ENCODE measurements at places on chromosomes 11 and 22.
A peak's percentile ranks its signal among the peaks of the same experiment; 100 is the strongest.

DNA sequence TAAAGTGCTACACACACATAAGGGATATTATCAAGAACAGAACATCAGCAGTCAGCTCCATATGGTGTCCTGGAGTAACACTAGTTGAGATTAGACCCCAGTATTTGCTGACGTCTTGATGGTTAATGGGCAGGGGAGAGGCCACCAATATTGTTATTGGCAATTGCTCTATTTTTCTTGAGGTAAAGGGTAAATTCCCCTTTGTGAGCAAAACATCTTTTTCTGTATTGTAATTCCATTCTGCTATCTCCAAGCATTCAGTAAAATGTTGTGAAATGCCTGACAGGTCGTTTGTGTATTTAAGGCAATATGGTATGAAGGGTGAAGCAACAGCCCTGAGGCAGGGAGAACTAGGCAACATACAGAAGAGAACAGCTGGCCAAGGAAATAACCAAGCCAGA is 21.9 kb downstream of the PC start:
- DNase-seq: no peak

DNA sequence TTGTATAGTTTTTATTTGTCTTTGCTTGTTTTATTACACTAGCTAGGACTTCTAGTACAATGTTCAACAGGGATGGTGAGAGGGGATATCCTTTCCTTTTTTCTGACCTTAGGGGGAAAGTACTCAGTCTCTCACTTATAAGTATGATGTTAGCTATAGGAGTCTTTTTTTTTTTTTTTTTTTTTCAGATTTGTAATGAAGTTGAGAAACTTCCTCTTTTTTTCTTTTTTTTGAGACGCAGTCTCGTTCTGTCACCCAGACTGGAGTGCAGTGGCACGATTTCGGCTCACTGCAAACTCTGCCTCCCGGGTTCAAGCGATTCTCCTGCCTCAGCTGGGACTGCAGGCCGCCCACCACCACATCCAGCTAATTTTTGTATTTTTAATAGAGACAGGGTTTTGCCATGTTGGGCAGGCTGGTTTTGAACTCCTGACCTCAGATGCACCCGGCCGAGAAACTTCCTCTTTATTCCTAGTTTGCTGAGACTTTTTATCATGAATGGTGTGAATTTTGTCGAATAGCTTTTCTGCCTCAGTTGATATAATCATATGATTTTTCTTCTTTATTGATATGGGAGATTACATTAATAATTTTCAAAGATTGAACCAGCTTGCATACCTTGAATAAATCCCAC is 10.9 kb downstream of the TRIM22 start:
- no peak for DNase-seq

DNA sequence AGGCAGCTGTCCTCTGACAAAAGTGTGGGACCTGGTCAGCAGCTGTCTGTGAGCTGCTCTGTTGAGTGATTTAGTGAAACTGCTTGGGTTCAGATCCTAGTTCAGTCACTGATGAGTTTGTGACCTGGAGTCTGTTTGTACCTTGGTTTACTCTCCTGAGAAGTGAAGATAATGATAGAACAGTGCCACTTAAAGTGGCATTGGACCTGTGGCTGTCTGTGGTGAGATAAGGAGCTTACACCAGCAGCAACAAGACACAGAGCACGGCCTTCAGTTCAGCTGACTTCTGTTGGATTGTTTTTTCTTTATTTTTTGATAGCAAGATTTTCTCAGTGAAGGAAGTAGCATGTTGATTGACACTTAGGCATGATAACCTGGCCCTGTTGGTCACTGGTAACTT is 46.2 kb upstream of the CTTN start:
- DNase-seq: no peak

GRCh38 chr22:40727070-40727963 is 48.0 kb downstream of the MCHR1 start:
- DNase-seq: no peak

- DNase-seq: no peak
Measured at GRCh38 chr11:112292785-112293407, 32.2 kb upstream of the PLET1 start.

GRCh38 chr11:7846003-7846402 is 49.3 kb upstream of the OR5P2 start:
- DNase-seq: no peak

DNA sequence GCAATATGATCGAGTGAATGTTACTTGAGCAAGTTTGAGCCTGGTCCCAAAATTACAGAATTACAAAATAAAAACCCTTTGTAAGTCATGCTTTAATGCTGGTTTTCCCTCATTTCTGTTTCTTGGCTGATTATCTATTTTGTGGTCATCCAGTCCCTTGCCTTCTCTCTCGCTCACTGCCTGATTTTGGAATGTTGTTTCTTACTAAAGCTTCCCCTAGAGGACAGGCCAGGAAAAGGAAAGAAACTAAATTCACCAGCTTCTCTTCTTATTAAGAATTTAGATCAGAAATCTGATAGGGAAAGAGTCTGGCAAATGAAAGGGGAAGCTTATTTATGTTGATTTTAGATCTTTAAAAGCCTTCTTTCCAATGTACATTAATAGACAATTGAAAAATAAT is 16.6 kb upstream of the BDNF start:
- DNase-seq: no peak

DNA sequence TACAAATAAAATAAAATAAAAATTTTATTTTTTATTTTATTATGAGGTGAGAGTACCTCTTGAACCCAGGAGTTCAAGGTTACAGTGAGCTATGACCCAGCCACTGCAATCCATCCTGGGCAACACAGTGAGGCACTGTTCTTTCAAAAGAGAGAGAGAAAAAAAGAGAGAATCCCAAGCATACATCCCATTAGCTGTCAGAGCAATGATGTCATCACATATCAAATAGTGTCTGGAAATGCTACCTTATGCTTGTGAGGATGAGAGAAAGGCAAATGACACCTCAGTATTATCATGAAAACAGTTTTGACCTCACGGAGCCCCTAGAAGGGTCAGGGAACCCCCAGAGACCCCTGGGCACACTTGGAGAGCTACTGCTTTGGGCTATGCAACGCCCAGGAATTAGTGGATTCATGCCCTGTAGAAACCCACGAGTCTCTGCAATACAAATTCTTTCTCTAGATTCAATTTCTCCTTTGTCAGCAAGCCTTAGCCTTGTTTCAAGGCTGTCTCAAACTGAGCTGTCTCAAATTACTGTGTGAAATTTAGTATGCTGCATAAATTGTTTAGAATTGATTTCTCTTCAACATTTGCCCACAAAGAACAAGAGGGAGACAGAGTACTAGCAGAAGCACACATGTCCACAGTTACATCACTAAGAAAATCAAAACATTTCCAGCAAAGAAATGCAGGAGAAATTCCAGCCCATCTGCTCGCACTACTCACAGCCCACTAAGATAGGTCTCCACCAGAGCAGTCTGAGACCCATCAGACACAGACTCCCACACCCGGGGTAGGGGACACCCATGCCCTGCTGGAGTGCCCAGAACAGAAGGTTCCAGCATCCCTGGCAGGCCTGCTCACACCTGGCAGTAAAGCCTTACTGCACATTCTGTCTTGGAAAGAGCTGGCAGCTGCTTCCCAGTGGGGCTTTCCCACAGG is 18.1 kb downstream of the DGCR2 start:
- DNase-seq: no peak

- no peak for DNase-seq
Measured at GRCh38 chr11:129258205-129258604, 66.1 kb upstream of the ARHGAP32 start.

DNA sequence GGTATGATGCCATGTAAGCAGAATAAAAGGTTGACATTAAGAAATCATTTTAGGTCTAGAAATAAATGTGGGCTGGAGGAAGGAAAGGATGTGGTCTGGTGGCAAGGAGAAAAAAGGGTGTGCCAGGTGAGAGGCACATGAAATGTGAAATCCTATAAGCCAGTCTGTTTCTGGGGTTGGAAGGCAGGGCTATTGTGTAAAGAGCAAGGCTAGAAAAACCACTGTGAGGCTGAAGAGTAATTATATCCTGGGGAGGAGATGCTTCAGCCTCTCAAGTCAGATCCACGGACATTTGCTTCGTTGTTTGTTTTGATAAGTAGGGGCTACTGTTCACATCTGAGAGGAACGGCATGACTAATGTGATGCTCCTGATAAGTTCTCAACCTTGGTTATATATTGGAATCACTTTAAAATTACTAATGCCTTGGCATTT is 77.5 kb upstream of the CTSC start:
- DNase-seq: no peak

GRCh38 chr11:91394073-91394726 is 830.4 kb upstream of the FAT3 start:
- no peak for DNase-seq

- no peak for DNase-seq
Measured at GRCh38 chr11:19242179-19242932, 1.6 kb upstream of the E2F8 start.

DNA sequence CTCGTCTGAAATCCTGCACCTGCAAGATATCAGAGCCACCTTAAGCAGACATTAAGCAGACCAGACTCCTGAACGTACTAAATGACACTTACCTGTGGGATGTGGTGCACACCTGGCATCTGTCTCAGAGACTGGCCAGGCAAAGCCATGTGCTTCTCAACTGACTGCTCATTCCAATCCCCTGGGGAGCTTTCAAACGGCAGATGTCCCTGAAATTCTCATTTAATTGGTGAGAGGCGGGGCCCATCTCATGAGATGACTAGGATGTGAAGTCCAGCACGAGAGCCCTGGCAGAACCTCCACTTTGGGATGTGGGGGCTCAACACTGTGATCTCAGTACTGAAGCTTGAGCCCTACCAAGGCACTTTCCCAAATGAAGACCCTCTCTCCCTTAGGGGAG is 84.9 kb upstream of the HMGXB4 start:
- DNase-seq: peak; percentile 94

- DNase-seq: no peak
Measured at GRCh38 chr11:134386945-134387344, 25.1 kb downstream of the B3GAT1 start.

DNA sequence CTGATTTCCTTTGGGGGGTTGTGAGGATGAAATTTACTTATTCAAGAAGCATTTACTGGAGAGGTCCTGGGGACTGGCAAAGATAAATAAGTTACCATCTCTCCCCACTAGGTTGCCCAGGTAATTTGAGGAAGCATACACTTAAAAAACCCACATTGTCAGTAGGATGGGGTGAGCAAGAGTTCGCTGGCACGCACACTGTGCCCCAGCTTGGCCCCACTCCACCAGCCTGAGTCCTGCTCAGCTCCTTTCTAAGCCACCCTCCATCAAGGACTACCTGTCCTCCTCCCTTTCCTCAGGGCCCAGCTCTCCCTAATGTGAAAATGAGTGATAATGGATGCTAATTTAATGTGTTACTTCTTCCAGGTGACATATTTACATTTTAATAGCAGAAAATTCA is 216.5 kb upstream of the PLET1 start:
- DNase-seq: no peak

DNA sequence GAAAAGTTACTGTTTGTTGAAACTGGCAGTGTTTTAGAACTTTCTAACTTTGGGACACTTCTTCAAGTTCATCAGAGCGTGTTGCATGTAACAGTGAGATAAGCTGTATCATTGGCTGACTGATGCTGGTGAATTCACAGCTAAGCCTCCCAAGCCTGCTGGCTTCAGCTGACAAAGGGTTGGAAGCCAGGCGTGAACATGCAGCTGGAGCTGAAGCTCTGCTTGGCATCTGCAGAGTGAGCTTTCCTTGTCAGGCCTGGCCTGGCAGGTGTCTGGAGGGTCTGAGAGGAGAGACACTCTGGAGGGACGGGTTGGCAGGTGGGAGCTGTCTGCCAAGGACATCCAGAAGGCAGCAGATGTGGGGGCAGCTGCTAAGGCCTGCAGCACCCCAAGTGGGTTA is 1.5 kb downstream of the AMPD3 start:
- peak; percentile 41 for DNase-seq

- DNase-seq: no peak
Measured at GRCh38 chr22:26589367-26589844, 526 bp downstream of the TPST2 start.

DNA sequence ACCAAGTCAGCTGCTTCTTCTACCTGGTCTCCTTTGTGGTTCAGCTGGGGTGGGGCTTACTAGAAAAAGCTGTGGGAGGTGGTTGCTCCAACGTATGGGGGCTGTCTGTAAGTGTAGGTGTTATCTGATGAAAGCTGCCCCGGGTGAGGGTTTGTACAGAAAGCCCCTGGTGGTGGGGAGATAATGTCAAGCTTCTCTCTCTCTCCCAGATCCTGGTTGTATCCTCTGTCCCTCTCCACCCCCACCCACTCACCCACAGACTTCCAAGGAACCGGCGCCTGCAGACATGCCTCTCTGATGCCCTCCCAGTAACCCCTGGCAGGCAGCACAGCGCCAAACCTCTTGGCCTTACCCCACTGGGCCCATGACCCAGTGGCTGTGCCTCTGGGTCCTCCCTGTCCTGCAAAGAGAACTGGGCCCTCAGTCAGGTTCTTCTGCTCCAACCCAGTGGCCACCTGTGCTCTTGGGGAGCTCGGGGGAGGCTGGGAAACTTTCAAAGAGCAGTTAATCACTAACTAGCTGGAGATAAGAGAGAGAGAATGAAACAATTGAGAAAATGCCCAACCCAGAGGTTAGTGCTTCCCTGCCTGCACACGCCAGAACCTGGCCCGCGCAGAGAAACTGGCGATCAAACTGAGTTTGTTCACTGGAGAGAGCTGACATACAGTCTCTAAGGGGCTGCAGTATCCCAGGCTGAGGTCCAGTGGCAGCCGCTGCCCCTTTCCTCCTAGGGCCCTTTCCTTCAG is 20.4 kb upstream of the EHF start:
- no peak for DNase-seq

DNA sequence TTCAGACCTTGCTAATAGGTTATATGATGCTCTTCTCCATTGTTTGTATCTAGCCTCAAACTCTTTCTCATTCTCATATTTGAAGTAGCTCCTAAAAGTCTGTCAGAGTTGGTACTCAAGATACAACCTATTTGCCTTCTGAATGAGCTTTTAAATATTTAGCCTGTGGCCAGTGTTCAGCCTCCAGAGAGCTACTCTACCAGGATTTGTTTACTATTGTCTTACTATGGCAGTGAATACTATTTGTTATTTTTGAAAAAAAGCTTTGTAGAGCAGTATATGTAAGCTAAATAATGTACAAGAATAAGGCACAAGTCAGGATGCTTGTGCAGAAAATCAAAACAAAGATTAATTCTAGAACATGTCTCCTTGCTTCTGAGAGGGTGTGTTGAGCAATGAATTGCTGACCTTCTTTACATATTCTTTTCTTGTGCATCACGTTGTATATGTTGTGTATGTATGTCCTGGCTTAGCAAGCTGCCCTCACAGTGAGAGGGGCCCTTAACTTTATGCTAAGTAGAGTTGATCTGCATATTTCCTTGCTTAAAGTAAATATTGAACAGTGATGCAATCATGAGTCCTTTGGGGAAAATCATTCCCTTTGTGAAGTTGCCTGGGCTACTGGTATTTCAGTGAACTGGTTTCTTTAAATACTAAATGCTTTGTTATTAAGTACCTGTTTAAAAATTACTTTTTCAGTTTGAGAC is 438.0 kb downstream of the LUZP2 start:
- no peak for DNase-seq

DNA sequence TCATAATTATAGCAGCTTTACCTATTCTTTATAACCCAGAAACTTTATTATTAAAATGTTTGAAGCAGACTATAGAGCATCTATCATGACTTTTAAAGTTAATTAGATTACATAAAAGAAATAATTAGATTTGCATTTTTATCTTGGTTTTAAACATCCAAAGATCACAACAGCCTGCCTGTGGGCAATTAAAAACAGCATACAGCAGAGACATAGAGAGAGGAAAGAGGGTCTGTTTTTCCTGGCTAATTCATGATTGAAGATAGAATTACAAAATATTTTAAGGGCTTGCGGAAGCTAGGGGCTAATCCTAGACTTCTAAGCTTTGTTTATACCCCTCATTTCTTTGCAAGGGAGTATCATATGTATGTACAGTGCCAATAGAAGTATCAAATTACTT is 178.1 kb downstream of the SOX6 start:
- no peak for DNase-seq
